Left renal pelvis (tissue), 4 donors: ENCODE measurements at places on chromosomes 4 and X. TPM values are rescaled to one million over a fixed set of nuclear protein-coding genes. Genes with fewer than 3 reads are reported as not detected.

DNA sequence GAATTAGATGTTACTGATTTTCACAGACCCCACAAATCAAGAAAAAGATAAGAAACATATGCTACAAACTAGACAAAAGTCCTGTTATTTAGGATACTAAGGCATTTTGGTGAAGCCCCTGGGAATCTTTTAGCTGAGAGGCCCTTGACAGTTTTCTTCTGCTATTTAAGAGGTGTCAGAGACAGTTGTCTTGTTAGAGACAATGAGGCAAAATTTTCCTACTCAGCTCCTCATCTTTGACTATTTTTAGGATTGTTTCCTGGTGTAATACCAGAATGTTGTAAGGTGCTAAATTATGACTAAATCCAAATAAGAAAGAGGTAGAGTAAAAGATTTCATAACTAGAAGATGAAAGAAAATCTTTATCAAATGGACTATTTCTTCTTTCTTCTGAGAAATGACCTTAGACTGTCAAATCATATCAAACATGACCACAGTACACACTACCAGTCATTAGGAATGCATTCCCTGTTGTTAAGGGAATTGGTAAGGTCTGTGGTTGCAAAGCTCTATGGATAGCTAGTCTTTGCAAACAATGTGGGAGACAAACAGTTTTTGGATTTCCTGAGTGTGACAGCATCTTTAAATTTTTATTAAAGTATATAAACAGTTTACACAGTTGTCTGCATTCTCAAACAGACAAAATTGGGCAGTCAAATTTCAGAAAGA, 926.1 kb downstream of the ADGRL3 start:
- DNase-seq = no peak

GRCh38 chr4:53502094-53502493, 89.2 kb downstream of the LNX1 start:
- DNase-seq = no peak

GRCh38 chr4:38213083-38213805, 253.0 kb downstream of the PTTG2 start:
- no peak for DNase-seq

Gene EPGN
- polyA plus RNA-seq = not detected

Gene FGF16
- polyA plus RNA-seq = not detected

Gene BRS3
- not detected for polyA plus RNA-seq
